CD4-positive, alpha-beta T cell treated with Interleukin-17A for 4 hours (primary cell): ENCODE measurements at places on chromosomes 4 and X.

- no peak for DNase-seq
Measured at GRCh38 chr4:181793096-181793495, 450.1 kb upstream of the TENM3 start.

DNA sequence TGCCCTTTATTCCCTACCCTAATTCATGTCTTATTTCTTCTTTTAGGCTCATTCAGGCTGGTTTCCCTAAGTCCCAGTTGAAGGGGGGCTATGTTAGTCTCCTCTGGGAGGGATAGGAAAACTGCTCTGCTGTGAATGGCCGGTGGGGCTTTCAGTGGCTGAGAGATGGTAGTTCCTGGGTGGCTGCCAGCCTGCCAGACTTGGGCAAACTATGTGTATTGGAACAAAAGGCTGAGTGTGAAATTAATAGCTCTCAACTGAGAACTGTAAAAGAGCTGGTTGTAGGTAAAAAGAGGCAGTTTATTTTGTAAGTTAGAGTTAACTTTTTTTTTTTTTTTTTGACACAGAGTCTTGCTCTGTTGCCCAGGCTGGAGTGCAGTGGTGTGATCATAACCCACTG lies 28.8 kb downstream of the ARHGAP10 start:
- no peak for DNase-seq

GRCh38 chr4:173990126-173990868 lies 293.2 kb downstream of the FBXO8 start:
- DNase-seq: no peak

DNA sequence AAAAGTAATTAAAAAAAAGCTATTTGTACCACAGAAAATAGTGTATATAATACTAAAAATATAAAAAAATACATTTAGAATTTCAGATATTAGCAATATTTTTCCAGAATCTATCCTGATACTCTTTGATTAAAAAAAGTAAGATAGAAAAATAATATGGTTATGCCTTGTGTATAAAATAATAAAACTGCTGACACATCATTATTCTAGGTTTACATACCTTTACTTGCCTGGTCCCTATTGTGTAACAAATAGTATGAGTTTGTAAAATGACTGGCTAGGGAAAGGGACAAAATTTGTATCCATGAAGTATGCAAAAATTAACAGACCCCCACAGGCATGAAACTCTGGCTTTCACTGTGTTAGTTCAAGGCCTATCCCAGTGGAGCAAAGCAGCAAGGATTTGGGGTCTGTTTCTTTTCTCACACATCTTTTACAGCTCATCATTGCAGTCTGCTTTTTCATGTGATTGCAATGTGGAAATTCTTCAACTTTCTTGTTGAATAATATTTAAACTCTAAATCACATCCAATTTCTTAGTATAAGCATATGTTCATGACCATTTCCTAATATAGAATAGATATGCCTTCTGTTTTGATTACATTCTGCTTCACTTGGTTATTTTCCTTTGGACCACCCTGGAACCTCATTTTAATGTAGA lies 136.7 kb upstream of the PCDH18 start:
- no peak for DNase-seq

GRCh38 chr4:85733798-85734197 lies 258.8 kb downstream of the ARHGAP24 start:
- DNase-seq: no peak

- no peak for DNase-seq
Measured at GRCh38 chr4:150315691-150316090, 237.4 kb downstream of the DCLK2 start.

- DNase-seq: no peak
Measured at GRCh38 chr4:135371137-135371536, 1169.5 kb upstream of the PABPC4L start.

GRCh38 chr4:78031417-78031950 lies 25.6 kb upstream of the FRAS1 start:
- no peak for DNase-seq

GRCh38 chr4:145525291-145525740 lies 43.7 kb downstream of the SMAD1 start:
- no peak for DNase-seq

DNA sequence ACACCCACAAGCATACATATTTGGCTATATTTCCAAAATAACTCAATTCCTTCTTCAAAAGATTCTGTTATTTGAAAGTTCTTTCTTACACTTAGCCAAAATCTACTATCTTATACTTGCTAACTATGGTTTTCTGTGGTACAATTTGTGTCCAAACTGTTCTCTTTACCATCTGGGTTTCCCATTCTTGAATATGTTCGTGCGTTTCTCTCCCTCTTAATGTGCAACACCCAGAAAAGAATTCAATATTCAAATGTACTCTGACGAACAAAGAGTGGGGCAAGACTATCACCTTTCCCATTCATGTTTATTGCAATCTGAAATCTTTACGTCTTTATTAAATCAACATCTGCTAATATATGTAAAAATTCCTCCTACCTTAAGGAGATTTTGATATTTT lies 912.7 kb downstream of the FAT4 start:
- no peak for DNase-seq

- DNase-seq: peak; percentile 26
Measured at GRCh38 chrX:39296472-39296871, 495.2 kb downstream of the MID1IP1 start.

GRCh38 chrX:16418650-16419049 lies 231.3 kb upstream of the S100G start:
- DNase-seq: no peak
